ENCODE measurements at places on chromosomes 3 and 15. TPM values are rescaled to one million over a fixed set of nuclear protein-coding genes. Genes with fewer than 3 reads are reported as not detected.

DNA sequence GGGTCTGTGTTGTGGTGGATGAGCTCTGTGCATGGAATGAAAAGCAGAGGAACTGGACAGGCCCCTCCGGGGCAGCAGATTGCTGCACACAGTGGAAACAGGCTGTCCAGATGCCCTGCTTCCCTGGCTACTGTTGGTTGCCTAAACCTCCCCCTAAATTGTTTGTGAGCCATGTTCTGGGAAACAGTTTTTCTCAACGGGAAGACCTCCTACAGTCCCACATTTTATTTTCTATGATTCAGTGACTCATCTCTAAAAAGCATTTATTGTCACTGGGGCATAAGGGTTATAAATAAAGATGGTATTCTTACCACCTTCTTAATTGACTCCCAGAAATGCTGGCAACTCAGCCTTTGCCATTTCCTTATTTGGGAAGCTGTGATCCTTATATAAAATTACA, 20.3 kb upstream of the PTPN9 start:
- DNase-seq, result no peak

DNA sequence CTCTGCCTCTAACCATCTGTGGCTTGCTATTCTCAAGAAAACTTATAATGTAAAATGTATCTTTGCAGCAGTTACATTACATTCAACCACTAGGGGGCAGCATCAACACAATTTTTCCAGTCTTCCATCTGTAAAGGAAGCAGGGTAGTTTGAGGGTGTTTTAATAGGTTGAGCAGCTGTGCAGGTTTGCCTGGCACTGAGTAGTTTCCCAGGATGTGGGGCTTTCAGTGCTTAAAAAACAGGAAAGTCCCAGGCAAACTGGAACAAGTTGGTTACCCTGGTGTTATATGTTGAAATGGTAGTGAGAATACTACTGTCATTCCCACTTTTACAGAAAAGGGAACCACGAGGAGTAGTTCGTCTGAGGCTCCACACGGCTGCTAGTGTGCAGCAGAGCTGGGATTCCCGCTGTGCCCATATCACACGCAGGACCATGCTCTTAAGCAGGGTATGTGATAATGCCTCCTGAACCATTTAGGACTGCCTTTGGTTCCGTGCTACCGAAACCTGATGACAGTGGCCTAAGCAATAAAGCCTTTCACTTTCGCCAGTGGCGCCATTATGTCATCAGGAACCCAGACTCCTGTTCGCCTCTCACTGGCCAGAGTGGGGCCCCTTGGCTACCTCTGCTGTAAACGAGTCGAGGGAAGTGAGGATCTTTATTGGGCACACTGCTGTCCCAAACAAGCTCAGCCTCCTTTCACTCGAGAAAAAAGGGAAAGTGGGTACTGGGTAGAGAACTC, 64.7 kb upstream of the ZBTB38 start:
- no peak for DNase-seq

- no peak for DNase-seq
These were observed 648.9 kb upstream of the ALCAM start for GRCh38 chr3:104717828-104718196.

- no peak for DNase-seq
These were observed 11.7 kb upstream of the ZNF280D start for GRCh38 chr15:56744701-56745683.

DNA sequence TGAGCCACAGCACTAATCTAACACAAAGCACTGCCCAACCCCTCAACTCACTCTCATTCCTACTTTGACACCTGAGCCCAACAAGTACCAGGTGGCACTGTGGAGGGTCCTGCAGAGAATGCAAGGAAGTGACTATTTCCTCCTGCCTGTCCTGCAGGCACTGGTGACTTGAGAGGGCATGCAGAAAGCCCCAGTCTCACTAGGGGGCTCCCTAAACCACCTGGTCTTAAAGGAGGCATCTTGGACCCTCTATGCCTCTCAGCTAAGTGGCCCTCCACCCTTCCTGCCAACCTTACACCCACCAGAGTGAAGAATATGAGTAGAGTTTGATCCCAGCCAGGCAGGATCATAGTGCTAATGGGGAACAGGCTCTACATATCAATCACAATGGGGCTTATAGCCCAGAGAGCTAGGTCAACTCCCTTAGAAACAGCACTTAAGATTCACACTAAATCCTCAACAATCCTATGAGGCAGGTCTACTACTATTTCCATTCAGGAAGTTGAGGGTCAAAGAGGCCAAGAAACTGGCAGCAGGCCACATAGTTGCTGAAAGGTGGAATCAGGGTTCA, 15.2 kb downstream of the TRAIP start:
- no peak for DNase-seq

DNA sequence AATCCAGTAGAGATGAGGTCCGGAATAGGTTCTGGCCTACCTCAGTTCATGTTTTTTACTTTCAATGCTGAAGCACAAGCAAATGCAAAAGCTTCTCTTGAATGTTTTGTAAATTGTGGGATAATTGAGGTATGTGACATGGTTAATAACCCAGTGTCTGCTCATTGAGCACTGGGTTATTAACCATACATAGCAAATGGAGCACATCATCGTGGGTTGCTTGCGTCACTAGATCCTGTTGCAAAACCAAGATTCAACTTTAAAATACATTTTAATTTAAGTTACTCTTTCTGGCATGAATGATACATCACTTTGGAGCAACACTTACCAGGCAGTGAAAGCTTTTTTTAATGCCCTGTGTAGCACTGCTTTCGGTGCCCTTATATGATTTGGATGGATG, 165.6 kb downstream of the IGF1R start:
- DNase-seq, result no peak

DNA sequence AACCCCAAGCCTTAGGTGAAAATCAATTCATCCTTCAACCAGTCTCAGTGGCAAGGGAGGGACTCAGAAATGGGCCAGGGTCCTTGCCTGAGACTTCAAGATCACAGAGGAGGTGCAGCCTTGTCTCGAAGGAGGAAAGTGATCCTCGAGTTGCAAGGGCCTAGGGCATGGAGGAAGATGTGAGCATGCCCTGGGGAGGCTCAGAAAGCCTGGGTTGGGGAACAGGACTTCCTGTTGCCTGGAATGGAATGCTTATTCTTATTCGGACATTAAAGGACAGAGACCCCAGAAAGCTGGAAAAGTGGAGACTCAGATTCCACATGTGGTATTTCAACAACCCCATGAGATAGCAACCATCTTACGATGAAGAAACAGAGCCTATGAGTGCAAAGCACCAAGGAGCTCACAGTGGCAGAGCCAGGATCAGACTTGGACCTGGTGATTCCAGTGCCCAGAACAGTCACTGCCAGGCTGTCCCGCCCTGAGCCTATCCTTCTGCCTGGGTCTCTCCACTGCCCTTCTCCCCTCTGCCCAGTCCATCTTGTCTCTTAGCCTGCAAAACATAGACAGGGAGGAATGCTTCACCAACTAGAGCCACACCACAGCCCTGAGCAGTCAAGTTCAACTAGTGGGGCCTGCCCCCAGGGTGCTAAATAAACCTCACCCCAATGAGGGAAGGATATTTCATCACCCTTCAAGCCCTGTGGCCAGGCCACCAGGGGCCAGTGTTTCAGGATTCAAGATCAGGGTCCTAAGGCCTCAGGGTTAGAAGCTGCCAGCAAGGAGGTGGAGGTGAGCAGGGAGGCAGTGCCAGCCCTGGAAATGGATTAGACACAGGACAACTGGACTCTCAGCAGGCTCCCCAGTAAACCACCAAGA, 21.9 kb downstream of the DAPK2 start:
- DNase-seq, result no peak

DNA sequence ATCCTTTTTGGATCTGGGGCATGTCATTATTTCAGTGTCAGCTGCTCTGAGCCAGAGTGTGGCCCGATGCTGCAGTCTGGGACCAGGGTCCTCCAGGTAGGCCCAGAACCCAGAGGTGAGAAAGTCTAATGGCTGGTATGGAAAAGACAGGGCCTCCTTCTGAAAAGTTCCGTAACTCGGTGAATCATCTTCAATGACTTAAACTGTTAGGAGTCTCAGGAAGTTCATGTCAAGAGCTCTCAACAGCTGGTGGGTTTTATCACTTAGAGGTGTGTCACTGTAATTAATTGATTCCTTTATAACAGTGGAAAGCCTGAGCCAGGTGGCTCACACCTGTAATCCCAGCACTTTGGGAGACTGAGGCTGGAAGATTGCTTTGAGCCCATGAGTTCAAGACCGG, 28.5 kb upstream of the PDE8A start:
- DNase-seq, result no peak

DNA sequence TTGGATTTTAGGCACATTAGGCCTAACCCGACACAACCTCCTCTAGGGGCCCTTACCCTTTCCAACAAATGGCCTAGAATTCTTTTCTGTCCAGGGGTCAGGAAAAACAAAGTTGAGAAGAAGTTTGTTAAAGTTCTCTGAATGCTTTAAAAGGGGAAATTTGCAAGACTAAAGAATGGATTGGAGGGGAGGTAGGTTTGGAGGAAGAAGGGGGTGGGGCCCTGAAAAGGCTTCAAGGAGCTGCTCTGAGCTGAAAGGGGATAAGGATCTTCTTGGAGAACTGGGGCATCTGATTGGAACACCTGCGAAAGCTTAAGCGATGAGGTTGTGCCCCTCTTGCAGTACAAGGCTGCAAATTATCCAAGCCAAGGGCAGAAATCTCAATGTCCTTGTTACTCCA, 3.9 kb upstream of the SENP2 start:
- no peak for DNase-seq

DNA sequence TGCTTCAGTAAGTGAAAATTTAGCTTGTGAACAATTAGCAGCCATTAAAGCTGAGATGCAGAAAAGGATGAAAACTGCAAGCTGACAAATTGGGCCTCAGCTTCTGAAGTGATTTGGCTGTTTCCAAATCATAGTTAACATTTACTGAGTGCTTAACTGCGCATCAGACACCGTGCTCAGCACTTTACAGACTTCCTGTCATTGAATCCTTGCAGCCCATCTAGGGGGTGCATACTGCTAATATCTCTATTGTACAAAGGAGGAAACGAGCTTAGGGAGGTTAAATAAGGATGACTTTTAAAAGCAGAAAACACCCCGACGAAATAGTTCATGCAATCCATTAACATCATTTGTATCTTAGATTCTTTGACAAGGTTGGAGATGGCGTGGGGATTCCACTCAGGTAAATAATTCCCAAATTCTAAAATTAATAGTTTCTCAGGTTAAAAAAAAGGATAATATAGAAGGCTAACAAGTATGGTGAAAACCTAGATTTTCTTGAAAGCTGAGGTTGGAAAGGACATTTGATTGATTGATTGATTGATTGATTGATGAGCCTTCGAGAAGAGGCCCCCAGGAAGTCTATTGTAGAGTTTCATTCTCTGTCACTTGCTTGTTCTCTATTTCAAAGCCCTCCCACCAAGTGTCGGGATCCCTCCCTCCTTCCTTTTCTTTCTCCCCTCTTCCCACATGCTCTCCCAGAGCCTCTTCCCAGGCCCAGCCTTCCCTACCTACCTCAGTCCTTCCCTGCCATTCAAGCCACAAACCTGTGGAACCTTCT, 23.5 kb upstream of the EPHB3 start:
- DNase-seq, result peak; percentile 7

GRCh38 chr3:163562625-163563024, 1515.7 kb downstream of the SI start:
- DNase-seq, result no peak

- no peak for DNase-seq
These were observed 38.8 kb upstream of the ZNF445 start for GRCh38 chr3:44516230-44516629.

- no peak for DNase-seq
These were observed 537.7 kb downstream of the UNC13C start for GRCh38 chr15:54515664-54516582.

- no peak for DNase-seq
These were observed 44.4 kb upstream of the PSMD6 start for GRCh38 chr3:64067506-64068346.

GRCh38 chr3:126261037-126261436, 80.7 kb upstream of the ALDH1L1 start:
- DNase-seq, result peak; percentile 92

GRCh38 chr15:77633134-77633912, 611 bp upstream of the LINGO1 start:
- peak; percentile 88 for DNase-seq

DNA sequence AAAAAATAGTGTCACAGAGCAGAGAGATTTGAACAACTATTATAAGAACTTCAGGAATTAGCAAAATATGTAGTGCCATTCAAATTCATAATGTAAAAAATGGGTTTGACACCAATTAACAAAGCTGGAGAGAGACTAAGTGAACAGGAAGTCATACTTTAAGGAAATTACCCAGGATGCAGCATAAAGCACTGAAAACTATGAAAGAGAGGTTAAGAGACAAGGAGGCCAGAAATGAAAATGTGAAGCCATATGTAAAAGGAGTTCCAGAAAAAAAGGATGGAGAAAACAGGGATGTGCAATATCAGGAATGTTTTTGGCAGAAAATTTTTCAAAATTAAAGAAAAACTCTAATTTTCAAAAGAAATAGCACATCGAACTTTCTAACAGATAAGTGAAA, 57.6 kb downstream of the SLCO2A1 start:
- DNase-seq, result no peak

DNA sequence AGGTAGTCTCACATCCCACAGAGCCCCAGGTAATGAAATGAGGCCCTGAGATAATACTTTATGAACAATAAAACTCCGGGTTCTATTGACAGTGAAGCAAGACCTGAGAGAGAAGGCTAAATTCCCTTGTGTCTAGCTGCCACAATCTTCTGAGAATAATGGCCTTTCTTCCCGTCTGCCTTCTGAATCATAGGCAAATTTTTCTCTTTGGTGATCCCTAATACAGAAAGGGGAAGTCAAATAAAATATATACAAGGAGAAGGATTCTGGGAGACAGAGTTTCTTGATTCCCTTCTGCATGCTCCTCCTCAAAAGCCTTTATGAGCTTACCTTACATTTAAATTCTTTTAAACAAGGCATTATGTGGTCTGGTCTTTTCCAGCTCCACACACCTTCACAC, 29.9 kb upstream of the CCR2 start:
- DNase-seq, result no peak

ITIH1 gene
- total RNA-seq, result not detected

RPN1 gene
- total RNA-seq, result 137 TPM

SLC25A38 gene
- 28.2 TPM for total RNA-seq

RASL12 gene
- total RNA-seq, result 71.7 TPM

TMEM108 gene
- 0.95 TPM for total RNA-seq

LIPC gene
- 0.83 TPM for total RNA-seq

ATP13A5 gene
- total RNA-seq, result 1.8 TPM

GPR160 gene
- total RNA-seq, result 2.3 TPM

SLC24A5 gene
- total RNA-seq, result 0.36 TPM

ACP3 gene
- total RNA-seq, result not detected

ALPK3 gene
- total RNA-seq, result 4.8 TPM

CFAP100 gene
- total RNA-seq, result not detected
